Astrocyte (in vitro differentiated cells and primary cell): ENCODE measurements at places on chromosomes 3 and 15. TPM values are rescaled to one million over a fixed set of nuclear protein-coding genes. Genes with fewer than 3 reads are reported as not detected.

Gene IGSF11
- total RNA-seq, result 0.22 and 0.39 TPM in 2 replicates

DNA sequence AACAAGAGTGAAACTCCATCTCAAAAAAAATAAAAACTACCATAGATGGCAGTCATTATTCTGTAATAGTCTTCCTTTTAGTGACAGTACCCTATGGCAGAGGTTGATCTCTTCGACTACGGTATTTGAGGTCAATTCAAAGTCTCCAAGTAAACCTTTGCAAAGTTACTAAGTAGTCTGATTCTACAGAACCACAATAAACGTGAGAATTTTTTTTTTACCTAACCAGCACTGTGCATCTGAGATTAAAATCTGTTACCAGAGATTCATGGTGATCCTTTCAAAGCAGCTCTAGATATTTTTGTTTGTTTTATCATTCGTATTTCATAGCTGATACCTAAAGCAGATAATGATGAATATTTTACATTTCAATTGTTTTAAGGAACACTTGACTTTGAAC is 86.6 kb upstream of the CHD2 start:
- no peak for DNase-seq
- no peak overlapping the region for H3K4me3 ChIP-seq
- no peaks in the 10 kb centered on the region for H3K27me3 ChIP-seq
- no peaks in the 10 kb centered on the region for H3K36me3 ChIP-seq
- no peak overlapping the region for H3K27ac ChIP-seq

GRCh38 chr15:74958908-74959585 is 2.5 kb upstream of the RPP25 start:
- H3K27ac ChIP-seq, result no peak overlapping the region
- no peaks in the 10 kb centered on the region for H3K36me3 ChIP-seq
- DNase-seq, result no peak
- peaks cover 32% of the 10 kb centered on the region for H3K4me1 ChIP-seq

- no peak overlapping the region for H3K4me3 ChIP-seq
- H3K27me3 ChIP-seq, result no peaks in the 10 kb centered on the region
- H3K4me1 ChIP-seq, result peaks cover 14% of the 10 kb centered on the region
- no peak overlapping the region for H3K27ac ChIP-seq
- DNase-seq, result no peak
Observed at GRCh38 chr15:63893866-63894661, 60.3 kb upstream of the HERC1 start.

Gene ISL2
- total RNA-seq, result 1.3 and 2.1 TPM in 2 replicates

DNA sequence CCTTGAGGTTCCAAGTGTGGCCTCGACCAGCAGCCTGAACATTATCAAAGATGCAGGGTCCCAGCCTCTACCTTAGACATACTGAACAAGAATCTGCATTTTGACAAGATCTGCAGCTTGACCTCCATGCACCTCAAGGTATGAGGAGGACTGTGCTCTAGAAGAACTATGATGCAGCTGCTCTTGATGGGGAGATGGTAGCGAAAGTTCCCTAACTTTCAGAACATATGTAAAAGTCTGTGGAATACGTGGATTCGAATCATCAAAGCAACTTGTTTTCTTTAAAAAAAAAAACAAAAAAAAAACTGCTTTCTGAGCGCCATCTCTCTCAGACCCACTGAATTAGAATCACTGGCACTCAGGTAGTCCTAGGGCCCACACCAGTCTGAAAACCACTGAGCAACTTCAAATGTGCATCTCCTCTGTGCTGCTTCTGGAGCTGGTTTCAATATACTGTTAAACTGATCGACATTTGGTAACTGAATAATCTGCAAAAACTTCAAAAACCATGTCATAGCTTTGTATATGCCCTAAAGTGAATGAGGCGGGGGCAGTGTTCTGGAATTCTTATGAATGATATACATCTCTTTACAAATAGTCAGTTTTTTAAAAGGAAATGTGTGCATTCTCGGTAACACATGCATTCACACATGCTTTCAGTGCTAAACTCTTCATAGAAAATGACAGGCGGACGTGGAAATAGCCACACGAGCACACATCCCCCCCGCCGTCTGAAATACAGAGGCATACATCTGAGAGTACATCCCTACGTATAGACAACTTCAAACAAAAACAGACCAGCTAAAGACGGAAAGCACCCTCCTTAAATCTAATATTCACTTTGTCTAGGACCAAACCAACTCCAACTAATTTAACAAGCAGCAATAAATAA is 128.8 kb downstream of the FOXP1 start:
- H3K4me1 ChIP-seq, result peaks cover 10% of the 10 kb centered on the region
- no peaks in the 10 kb centered on the region for H3K27me3 ChIP-seq
- no peak overlapping the region for H3K27ac ChIP-seq
- H3K36me3 ChIP-seq, result no peaks in the 10 kb centered on the region
- no peak for DNase-seq

DNA sequence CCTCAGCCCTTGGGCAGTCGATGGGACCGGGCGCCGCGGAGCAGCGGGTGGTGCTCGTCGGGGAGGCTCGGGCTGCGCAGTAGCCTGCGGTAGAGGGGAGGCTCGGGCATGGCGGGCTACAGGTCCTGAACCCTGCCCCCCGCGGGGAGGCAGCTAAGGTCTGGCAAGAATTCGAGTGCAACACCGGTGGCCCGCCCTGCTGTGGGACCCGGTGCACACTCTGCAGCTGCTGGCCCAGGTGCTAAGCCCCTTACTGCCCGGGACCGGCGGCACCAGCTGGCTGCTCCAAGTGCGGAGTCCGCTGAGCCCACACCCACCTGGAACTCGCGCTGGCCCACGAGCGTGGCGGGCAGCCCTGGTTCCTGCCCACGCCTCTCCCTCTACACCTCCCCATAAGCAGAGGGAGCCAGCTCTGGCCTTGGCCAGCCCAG is 377.7 kb upstream of the RBMS3 start:
- no peak overlapping the region for H3K4me3 ChIP-seq
- H3K4me1 ChIP-seq, result no peaks in the 10 kb centered on the region
- no peak for DNase-seq
- H3K27ac ChIP-seq, result no peak overlapping the region

DNA sequence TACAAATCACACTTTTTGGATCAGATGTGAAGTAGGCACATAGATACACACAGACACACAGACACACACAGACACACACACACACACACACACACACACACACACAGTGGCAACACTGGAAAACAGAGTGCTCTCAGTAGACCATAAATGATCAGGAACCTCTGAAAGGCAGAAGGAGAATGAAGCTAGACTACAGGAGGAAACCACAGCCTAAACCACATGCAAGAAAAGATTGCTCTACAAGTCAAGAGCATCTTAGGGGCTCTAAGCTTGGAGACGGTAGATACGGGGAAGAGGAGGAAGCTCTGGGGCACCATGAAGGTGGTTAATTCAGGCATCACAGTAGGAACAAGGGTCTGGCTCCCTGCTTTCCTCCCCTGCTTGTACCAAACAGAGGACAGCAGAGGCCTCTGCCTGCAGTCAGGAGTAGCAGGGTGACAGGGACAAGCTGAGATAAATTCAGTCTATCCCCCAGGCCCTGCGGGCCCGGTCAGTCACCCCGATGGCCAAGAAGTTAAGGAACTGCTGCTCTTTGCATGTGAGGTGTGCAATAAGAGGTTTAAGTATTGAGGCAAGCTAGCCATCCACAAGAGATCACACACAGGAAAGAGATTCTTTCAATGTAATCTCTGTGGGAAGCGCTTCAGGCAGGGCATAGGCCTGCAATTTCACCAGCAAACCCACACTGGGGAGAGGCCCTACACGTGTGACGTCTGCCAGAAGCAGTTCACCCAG is 23.5 kb upstream of the ARPIN start:
- no peak overlapping the region for H3K27ac ChIP-seq
- DNase-seq, result no peak
- no peak overlapping the region for H3K4me3 ChIP-seq
- H3K4me1 ChIP-seq, result no peaks in the 10 kb centered on the region
- H3K36me3 ChIP-seq, result no peaks in the 10 kb centered on the region
- peaks cover 2% of the 10 kb centered on the region for H3K27me3 ChIP-seq

DNA sequence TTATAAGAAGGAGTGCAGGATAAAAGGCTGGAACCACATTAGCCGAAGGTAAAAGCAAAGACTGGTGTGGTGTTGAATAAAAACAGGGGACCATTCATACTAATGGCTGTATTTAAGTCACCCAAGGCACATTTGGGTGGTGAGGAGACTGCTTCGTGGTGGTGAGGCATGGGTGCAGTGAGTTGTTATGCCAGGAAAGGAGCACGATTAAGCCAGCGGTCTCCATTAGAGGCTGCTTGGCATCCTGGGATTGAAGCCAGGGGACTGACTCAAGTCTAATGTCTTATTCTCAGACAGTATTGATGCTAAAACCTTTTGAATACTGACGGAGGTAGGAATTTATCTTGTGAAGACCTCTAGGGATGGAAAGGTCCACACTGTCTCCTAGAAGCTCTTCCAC is 21.9 kb downstream of the FEM1B start:
- no peaks in the 10 kb centered on the region for H3K4me1 ChIP-seq
- H3K4me3 ChIP-seq, result no peak overlapping the region
- H3K27me3 ChIP-seq, result no peaks in the 10 kb centered on the region
- no peak overlapping the region for H3K27ac ChIP-seq
- H3K36me3 ChIP-seq, result peaks cover 17% of the 10 kb centered on the region

- no peak for DNase-seq
- H3K27me3 ChIP-seq, result no peaks in the 10 kb centered on the region
- no peaks in the 10 kb centered on the region for H3K36me3 ChIP-seq
- H3K4me1 ChIP-seq, result peaks cover 13% of the 10 kb centered on the region
- no peak overlapping the region for H3K27ac ChIP-seq
Observed at GRCh38 chr15:92612891-92613290, 42.7 kb downstream of the FAM174B start.

GRCh38 chr3:105397974-105398373 is 31.3 kb downstream of the ALCAM start:
- H3K4me3 ChIP-seq, result no peak overlapping the region
- no peaks in the 10 kb centered on the region for H3K27me3 ChIP-seq
- no peak for DNase-seq
- peaks cover 33% of the 10 kb centered on the region for H3K4me1 ChIP-seq
- H3K36me3 ChIP-seq, result no peaks in the 10 kb centered on the region
